CD4-positive, alpha-beta memory T cell (primary cell): ENCODE measurements at places on chromosomes 11 and 22.

- DNase-seq, result peak; percentile 40
Measured at GRCh38 chr22:23772649-23773473, at the start of gene MMP11. TSS of gene MMP11 (plus strand) at chr22:23772849. CDS start at chr22:23772871, 22 bp downstream.

GRCh38 chr11:65416341-65416824, 6.2 kb upstream of the NEAT1 start:
- DNase-seq, result peak; percentile 89

- no peak for DNase-seq
Measured at GRCh38 chr11:65059959-65060824, 1.8 kb upstream of the NAALADL1 start.

DNA sequence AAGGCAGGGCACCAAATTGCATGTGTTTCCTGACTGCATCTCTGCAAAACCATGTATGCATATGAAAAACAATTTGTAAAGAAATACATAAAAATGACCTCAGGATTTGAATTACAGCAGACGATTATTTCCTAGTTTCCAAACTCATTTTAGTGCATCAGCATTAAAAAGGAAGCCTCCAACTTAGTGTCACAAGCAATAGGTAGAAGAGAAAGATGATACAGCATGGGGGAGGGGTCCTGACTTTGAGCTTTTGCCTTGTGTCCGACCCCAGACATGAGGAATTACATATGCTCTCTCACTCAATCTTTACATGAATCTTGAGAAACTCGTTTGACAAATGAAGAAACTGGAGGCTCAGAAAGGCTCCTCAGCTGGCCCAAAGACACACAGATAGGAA, 294.6 kb upstream of the NARS2 start:
- DNase-seq, result no peak

DNA sequence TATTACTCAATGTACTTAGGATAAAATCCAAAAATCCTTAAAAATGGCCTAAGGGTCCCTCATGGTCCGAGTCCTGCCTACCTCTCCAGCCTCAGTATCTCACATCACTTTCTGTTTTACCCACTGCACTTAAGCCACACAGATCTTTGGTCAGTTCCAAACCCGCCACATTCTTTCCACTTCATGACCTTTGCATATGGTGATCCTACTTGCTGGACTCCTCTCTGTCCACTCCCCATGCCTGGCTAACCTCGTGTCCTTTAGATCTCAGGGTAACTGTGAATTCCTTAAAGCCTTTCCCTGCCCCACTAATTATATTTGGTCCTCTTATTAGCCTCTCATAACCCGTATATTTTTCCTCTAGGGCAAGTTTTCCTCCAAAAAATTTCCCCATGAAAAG, 1.2 kb downstream of the NUP160 start:
- no peak for DNase-seq

GRCh38 chr11:108947654-108948570, 283.0 kb downstream of the DDX10 start:
- no peak for DNase-seq

- DNase-seq, result no peak
Measured at GRCh38 chr22:48044487-48045060, 1282.1 kb downstream of the TBC1D22A start.

- no peak for DNase-seq
Measured at GRCh38 chr11:130527636-130528297, 79.3 kb downstream of the ADAMTS15 start.

GRCh38 chr11:75145972-75146519, 4.9 kb upstream of the SLCO2B1 start:
- DNase-seq, result no peak

DNA sequence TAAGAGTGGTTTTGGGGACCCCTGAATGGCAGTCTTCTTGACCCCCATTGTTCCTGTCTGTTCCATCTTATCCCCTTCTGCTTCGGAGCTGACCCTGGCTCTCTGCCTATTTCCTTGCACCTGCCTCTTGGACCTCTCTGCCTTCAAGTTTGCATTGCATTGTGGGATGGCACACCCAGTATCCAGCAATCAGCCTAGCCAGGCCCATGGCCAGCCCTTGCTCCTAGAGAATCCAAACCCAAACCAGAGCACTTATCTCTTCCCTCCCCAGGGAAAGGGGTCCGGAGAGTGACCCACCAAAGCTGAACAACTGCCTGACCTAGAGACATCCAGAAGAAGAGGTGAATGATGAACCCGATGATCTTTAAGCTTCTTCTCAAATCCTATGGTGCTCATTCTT, 607.3 kb upstream of the CADM1 start:
- no peak for DNase-seq

- DNase-seq, result no peak
Measured at GRCh38 chr11:111089759-111090158, 155.8 kb upstream of the POU2AF2 start.

DNA sequence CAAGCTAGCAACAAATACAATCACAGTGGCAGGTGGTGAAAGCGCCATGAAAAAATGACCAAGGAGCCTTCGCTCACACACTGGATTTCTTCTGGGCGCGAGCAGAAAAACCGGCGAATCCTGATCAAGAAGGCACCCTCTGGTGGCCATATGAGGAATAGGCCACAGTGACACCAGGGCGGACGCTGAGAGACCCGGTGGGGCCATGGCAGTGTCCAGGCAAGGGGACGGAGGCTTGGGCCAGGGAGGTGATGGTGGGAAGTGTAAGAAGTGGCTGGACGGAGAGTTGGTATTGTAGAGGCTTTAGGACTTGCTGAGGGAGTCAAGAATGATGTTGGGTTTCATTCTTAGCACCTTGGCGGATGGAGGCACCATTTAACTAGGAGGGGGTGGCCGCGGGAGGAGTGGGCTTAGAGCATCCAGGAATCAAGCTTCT, 16.9 kb upstream of the RAC2 start:
- peak; percentile 65 for DNase-seq

DNA sequence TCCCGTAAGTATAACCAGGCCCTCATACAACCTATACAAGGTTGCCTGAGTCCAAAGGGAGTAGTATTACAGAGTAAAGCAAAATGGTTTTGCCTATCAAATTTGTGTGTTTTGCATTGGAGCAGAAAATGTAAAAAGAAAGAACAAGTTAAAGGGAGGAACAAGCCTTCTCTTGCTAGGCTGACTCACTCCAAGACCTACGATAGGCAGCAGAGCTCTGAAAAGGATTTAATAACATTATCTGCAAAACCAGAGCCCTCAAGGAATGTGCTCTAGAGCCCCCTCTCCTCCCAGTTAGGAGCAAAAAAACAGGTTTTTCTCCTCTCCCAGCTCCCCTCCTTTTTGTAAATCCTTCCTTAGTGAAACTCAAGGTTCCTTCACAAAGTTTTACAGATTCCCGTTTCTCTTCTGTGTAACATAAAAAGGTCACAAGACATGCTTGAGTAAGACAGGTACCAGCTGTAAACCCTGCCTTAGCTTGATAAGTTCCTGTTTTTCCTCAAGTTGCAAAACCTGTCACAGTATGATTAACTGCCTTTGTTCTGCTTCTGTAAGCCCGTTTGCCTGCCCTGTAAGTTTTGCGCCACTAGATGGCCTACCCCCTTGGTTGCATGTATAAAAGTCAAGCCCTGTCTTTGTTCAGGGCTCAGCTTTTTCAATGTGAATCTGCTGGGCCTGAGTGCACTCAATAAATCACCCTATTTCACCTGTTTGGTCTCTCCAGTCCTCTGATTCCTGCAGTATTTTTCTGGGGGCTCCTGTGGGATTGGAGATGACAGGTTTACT, 498.2 kb downstream of the KCNA4 start:
- DNase-seq, result no peak

- peak; percentile 36 for DNase-seq
Measured at GRCh38 chr11:111602865-111603610, 789 bp downstream of the SIK2 start.

DNA sequence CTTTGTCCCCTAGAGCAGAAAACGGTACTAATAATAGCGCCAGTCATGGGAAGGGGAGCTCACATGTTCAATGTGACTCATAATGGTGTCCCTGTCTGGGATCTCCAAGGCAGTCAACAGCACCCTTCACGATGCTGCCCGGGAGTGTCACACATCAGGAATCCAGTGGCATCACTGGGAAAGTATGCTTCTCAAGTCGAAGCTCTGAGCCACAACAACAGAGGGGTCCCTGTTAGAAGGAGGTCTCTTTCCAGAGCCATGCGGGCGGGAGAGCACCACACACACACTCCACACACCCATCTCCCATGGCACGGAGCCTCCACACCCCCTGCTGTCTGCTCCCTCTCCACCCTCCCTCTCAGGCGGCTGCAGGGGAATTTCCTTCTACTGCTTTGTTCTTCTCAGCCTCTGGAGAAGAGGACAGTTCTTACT, 119.7 kb downstream of the ETS1 start:
- peak; percentile 84 for DNase-seq

- peak; percentile 6 for DNase-seq
Measured at GRCh38 chr11:56783448-56784041, 35.0 kb upstream of the OR9G4 start.

DNA sequence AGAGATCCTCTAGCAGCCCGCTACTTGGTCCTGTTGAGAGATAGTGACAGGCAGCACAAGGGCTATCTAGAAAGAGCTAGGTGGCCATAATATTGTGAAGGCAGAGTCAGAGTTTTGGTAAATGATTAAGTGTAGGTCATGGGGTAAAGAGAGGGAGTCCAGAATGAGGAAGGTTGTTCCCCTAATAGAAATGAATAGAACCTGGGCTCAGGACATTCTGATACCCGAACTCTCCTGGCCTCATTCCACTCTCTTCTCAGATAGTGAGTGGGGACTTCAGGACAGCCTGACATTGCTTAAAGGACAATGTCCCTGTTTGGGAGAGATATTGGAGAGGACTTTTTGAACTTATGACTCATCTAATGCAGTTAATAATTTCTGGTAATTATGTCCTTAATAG, 20.6 kb downstream of the SLC5A1 start:
- DNase-seq, result no peak

- no peak for DNase-seq
Measured at GRCh38 chr11:122230385-122230755, 114.4 kb upstream of the BLID start.

DNA sequence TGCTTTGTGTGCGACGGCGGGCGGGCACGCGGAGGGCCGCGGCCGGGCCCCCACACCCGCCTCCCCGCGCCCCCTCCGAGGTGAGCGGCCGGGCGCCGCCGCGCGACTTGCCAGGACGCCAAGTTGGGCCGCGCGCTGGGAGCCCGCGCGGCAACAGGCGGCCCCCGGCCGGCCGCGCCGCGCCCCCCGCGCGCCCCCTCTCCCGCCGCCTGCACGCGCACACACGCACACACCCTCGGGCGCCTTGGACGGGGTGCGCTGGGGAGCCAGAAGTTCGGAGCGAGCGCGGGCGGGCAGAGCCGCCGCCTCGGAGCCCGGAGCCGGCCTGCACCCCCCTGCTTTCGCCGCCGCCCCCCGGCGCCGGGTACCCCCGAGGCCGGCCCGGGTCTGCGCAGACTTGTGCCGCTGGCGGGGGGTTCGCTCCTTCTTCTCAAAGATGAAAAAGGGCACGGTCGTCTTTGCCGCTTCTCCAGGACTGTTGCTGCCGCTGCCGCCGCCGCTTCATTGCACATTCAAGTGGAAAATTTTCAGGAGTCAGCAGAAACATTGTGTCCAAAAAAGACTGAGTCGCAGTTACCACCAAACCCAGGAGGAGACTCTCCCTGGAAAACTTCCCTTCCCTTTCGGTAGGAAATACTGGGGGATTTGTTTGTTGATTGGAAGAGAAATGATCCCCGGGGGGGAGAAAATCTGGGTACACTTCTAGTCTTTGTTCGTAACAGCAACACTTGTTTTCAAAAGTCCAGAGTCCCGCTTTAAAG, 895 bp downstream of the TEAD1 start:
- peak; percentile 16 for DNase-seq

GRCh38 chr22:49540084-49540912, 287.4 kb downstream of the BRD1 start:
- no peak for DNase-seq

GRCh38 chr11:85752201-85752889, 58.6 kb downstream of the SYTL2 start:
- no peak for DNase-seq

DNA sequence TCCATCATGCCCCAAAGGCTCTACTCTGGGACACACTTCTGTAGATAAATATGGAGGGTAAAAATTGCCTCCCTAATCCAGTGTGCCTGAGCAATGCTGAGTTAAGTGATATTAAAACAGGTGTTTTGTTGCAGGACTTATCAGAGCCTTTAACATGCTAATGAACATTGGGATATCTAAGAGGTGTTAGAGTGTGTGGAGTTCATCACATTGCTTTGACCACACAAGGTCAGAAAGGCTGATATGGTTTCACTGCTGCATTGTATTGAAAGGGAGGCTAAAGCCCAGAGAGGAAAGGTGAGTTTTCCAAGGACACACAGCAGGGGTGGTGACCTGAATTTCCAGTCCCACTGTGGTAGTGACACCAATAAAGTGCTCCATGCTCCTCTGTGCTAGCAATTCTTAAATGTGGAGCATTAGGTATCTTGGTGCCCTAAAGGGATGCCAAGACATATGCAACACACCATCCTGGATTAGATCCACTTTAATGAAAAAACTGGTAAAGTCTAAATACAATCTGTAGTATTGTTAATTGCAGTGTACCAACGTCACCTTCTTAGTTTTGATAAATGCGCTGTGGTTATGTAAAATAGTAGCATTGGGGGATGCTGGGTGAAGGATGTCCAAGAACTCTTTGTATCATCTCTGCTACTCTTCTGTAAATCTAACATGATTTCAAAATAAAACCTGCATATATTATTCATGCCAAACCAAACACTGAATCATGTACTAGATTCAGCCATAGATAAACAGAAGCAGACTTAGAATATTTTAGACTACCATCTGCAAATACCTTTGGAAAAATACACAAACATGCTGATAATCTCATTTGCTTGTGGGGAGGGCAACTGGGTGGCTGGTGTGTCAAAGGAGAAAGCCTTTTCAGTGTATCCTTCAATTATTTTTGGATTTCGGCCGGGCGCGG, 45.8 kb downstream of the MIAT start:
- no peak for DNase-seq

DNA sequence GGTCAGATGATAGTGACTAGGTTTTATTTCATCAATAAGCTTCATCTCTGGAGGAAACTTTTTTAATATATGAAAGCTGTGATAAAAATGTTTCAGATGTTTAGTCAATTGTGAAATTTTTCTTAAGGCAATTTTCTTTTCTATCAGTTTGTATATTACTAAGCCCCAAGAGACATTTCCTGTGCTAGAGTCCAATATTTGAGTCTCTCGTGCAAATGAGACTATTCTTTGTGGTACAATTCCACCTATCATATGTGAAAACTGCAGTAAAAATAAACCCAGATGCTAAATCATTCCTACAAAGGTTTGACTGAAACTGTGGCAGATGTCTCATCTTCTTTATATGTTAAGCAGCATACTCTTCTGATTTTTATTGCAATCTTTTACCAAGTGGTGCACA, 28.0 kb downstream of the CTR9 start:
- DNase-seq, result no peak
